ENCODE measurements at places on chromosomes 2 and 18.

GRCh38 chr18:67354091-67354490 lies 162.4 kb downstream of the DSEL start:
- DNase-seq: no peak

GRCh38 chr2:119753930-119754321 lies 5.8 kb upstream of the PTPN4 start:
- no peak for DNase-seq

DNA sequence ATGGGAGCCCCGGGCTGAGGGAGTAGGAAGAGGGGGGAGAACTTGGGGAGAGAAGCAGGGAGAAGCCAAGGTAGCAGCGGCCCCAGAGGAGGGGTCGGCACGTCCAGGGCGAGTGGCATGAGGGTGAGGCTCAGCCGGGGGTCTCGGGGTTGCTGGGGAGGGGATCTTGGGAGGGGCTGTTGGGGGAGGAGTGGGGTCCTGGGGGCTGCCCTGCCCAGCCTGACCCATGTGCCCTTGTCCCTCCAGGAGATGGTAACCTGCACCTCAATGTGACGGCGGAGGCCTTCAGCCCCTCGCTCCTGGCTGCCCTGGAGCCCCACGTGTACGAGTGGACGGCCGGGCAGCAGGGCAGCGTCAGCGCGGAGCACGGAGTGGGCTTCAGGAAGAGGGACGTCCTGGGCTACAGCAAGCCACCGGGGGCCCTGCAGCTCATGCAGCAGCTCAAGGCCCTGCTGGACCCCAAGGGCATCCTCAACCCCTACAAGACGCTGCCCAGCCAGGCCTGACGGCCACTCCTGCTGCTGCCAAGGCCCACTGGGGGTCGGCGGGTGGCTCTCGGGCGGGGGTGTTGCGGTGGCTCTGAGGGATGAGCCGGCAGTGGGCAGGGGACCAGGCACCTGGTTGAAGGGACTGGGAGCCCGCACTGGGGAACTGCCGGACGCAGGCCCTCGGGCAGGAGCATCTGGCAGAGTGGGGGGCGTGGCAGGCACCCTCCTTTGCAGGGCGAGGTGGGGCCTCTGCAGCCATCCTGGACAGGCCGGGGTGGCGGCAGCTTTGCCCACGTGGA lies 9.0 kb upstream of the GAL3ST2 start:
- DNase-seq: peak; percentile 73

- peak; percentile 94 for DNase-seq
Observed at GRCh38 chr2:159921752-159922404, 123.9 kb upstream of the CD302 start.

- DNase-seq: no peak
Observed at GRCh38 chr18:2654169-2654927, 1.2 kb upstream of the SMCHD1 start.

DNA sequence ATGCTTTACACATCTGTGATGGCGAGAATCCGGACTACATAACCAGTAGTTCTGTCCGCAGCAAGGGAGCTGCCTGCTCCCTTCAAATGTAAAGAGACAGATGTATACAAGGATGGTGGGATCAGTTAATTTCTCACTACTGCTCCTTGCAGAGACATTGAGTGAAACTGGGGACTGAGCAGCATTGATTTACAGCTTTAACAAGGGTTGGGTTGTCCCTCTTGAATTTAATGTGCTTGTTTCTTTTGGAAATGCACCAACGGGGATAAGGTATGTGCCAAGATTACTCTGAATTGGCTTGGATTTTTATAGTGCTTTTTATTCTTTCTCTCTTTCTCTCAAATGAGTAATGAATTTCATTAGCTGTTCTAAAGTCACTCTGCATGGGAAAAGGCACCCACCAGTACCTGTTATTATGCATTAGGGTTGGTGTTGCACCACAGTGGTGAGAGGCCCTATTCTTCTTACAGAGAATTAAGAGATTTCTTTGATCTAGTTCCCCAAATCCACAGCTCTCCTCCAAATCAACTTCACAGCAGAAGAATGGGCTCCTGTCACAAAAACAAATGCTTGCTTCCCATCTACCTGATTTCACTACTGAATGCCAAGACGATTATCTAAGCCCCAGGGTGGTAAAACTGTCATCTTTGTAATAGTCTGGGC lies 107.6 kb downstream of the DOCK10 start:
- no peak for DNase-seq

- DNase-seq: no peak
Observed at GRCh38 chr18:25672490-25672889, 320.5 kb upstream of the ZNF521 start.

DNA sequence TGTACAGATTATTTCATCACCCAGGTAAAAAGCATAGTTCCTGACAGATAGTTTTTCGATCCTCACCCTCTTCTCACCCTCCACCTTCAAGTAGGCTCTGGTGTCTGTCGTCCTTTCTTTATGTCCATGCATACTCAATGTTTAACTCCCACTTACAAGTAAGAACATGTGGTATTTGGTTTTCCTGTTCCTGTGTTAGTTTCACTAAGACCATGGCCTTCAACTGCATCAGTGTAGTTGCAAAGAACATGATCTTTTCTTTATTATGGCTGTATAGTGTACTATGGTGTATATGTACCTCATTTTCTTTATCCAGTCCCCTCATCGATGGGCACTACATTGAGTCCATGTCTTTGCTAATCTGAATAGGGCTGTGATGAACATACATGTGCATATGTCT lies 184.2 kb downstream of the KCNJ3 start:
- DNase-seq: no peak

- peak; percentile 36 for DNase-seq
Observed at GRCh38 chr2:130810490-130810889, 26.2 kb upstream of the ARHGEF4 start.

DNA sequence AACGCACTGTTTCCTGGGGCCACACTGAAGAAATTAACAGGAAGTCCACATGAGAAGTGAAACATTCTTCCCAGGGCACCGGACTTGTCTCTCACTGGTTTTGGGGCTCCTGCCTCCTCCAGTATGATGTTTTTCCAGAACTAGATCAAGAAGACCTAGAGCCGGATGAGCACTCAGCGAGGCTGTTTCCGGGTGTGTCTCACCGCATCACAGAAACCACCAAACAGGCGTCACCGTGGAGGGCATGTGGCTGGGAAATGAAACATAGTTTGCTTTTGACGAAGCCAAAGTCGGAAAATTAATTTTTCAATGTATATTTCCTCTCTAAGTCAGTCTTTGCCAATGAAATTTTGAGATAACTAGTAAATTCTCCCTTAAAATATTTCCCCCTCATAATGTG lies 314.0 kb upstream of the SALL3 start:
- DNase-seq: no peak

DNA sequence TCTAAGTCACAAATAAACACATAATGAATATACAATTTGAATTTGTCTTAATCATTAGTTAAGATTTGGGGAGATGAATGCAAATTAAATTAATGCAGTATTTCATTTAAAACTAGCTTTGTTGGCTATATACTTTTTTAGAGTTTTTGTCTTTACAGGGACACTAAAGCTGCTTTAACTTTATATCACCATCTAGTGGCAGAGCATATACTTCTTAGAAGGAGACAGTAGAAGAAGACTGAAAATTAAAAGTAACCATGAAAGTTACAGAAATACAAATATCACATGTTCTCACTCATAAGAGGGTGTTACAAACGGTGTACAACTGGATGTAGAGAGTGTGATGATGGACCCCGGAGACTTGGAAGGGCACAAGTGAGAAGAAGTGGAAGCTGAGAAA lies 268.3 kb upstream of the NETO1 start:
- DNase-seq: no peak

DNA sequence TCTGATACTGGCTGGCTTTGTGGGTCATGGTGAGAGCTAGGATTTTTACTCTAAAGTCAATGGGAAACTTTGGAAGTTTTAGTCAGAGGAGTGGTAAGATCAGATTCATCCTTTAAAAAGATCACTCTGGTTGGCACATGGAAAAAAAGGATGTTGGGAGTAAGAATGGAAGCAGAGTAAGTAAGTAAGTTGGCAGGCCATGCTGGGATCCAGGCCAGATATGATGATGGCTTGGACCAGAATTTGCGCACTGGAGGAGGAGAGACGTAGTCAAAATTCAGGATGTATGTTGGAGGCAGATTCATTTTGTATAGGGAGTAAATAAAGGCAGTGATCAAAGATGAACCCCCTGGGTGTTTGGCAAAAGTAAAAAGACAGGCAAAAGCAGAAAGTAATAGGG lies 283.3 kb upstream of the THSD7B start:
- no peak for DNase-seq

GRCh38 chr2:65070172-65070830 lies 14.1 kb downstream of the CEP68 start:
- no peak for DNase-seq

- no peak for DNase-seq
Observed at GRCh38 chr2:163182764-163183354, 344.3 kb upstream of the KCNH7 start.

DNA sequence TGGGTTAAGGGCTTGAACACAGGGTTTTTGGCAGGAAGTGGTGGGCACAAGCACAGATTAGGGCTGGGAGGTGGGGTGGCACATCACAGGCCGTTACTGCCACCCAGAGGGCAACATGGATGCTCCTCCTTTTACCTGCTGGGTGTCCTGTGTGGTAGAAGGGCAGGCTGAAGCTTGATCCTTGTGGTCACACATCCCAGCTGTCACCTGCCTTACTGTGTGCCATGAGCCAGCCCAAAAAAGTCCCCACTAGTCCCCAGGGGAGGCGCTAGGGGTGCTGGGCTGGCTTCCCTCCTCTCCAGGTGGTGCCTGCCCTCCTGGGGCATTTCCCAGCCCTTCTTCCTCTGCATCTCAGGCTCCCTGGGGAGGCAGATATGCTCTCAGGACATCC lies 50.5 kb upstream of the ALPP start:
- DNase-seq: peak; percentile 62

- DNase-seq: no peak
Observed at GRCh38 chr2:202064171-202064880, 8.7 kb upstream of the KIAA2012 start.

DNA sequence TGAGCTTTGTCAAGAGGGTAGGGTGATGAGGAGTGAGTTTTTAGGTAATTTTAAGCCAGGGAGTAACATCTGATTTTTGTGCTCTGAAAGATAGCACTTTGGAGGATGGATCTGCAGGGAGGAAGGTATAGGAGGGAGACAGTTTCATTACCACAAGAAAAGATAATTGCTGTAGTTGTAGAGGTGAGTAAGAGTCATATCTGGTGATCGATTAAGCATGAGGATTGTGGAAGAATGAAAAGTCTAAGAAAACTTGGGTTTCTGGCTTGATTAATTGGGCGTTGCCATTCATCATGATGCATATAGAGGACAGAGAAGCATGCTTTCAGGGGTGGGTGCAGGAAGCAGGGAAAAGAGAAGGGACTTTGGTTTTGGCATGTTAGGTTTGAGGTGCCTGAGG lies 18.5 kb downstream of the KCMF1 start:
- DNase-seq: no peak

DNA sequence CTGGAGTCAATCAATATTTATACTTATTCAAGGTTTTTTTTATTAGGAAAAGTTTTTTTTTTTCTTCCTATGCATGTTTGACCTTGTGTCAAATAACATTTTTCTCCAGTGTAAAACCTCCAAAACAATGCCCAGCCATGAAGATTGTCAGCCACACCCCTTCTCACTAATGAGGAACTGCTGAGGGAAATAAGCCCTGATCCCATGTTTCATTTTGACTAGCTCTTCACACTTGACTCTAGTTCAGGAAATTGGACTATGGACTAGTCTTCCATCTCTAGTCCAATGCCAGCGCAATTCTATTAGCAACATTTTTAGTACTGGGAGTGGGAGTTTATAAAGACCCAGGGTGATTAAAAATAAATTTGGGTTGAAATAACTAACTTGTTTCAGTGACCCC lies 275.6 kb upstream of the CXCR4 start:
- no peak for DNase-seq

DNA sequence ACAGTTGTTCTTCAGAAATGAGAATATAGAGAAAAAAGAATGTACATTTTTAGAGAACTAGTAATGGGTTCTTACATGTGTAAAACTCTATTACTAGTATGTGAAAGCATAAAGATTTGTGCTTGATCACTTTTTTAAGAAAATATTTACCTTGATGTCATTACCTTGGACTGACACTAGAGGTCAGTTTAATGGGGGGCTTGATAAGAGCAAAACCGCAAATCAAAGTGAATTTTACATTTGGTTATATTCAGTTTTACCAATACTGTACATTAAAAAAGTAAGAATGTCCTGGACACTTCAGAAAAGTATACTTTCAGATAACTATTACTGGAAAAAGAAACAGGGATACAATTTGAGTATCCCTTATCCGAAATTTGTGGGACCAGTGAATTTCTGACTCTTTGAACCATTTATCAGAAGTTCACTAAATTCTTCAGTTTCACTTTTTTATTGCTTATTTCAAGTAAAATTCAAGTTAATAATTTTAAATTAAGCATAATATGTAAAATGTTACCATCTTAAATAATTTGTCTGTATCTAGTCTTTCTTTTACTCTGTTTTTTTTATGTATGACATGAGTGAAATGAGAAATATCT lies 1149.5 kb downstream of the DSC3 start:
- no peak for DNase-seq

DNA sequence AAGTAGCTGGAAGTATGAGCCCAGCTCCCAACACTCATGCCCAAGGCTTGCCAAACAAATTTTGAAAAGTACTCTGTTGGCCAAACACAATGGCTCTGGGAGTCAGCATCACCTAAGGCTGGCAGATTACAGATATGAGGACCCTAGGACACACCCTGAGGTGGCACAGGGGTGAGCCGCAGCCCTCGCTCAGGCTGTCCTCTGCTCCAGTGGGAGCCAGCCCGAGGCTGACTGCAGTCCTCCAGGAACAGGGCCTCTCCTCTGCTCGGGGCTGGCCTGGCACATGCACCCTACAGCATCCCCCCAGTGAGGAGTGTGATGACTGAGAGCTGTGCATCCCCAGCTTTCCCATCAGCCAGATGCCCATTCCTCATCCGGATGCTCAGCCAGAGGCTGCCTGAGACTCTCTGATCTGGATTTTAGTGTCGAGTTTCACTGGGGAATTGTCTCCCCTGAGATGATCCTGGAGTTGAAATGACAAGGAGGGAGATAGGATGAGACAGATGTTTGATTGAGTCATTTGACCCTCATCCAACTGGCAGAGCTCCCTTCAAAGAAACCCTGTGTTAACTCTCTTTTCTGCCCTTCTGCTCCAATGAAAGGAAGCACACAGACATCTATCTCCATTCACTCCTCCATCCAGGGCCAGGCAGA lies 269.3 kb upstream of the NCKAP5 start:
- no peak for DNase-seq

- no peak for DNase-seq
Observed at GRCh38 chr2:15560140-15560987, 770 bp downstream of the NBAS start.
